Tibial nerve (tissue), 4 donors: ENCODE measurements at places on chromosomes 16 and 17. TPM values are rescaled to one million over a fixed set of nuclear protein-coding genes. Genes with fewer than 3 reads are reported as not detected.

DNA sequence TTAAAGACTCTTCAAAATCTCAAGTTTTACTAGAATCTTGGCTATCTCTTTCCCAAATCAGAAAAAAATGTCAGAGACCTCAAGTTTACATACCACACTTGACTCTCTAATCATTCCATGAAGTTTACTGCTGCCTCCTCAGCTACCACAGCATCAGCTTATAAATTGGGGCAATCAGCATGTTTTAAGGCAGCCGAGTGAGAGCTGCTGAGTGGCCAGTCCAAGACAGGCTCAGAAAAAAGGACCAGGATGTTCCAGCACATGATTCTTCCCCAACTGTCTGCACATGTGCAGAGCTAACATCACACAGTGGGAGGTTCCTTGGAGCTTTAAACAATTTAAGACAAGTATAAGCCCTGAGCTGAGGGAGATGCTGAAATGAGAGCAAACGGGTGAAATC is 140.6 kb upstream of the NUDT7 start:
- no peak for DNase-seq

SP6 gene
- 0.63 TPM for total RNA-seq

AATK gene
- total RNA-seq, result 373 TPM

KRT27 gene
- not detected for total RNA-seq

MT2A gene
- total RNA-seq, result 154 TPM

DNA sequence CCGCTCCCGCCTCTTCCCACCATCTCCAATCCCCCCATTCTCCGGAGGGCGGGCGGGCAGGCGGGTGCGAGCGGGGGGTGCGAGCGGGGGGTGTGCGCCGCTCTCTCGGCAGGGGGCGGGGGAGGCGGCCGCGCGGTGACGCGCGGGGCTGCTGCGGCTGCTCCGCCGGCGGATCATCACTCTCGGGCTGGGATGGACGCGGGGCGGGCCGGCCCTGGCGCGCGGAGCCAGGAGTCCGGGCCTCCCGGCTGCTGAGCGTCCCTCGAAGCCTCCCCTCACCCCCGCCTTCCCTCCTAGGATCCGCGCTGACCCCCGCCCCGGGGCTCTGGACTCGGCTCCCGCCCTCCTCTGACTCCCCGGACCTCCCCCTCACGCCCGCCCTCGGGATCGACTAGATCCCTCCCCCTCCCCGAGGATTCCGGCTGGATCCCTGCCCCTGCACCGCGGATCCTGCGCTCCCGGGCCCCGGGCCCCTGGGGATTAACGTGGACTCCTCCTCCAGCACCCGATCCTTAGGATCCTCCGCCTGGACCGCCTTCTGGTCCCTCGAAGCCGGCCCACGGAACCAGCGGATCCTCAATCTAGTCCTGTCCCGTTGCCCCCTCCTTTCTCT is 946 bp upstream of the TMEM256 start:
- peak; percentile 57 for DNase-seq

- no peak for DNase-seq
These were observed 227.9 kb downstream of the MAF start for GRCh38 chr16:79372503-79373184.

- no peak for DNase-seq
These were observed 107.5 kb downstream of the METRNL start for GRCh38 chr17:83186751-83187421.

GRCh38 chr17:40500709-40501108 is 714 bp downstream of the TNS4 start:
- no peak for DNase-seq

DNA sequence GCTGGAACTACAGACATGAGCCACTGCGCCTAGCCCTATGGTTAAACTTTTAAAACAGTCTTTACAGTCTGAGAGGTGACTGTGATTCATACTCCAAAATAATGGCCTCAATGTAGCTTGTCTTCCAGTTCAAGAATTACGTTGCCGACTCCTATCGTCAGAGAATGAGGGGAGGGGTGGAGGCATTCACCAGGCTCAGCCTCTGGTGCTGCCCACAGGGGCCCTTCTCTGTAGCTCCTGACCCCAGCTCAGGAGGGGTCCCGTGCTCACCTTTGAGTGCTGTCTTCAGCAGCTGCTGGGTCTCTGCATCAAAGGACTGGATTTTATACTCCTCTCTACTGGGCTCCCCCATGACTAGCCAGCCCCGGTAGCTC is 1.2 kb downstream of the MIF4GD start:
- DNase-seq, result no peak

NOD2 gene
- 2.5 TPM for total RNA-seq

GRCh38 chr17:28949185-28950016 is 1.9 kb downstream of the PHF12 start:
- DNase-seq, result no peak

- DNase-seq, result no peak
These were observed 128.9 kb upstream of the PMFBP1 start for GRCh38 chr16:72300892-72301291.

GID4 gene
- 13.2 TPM for total RNA-seq

SPAG5 gene
- 5.7 TPM for total RNA-seq

DNA sequence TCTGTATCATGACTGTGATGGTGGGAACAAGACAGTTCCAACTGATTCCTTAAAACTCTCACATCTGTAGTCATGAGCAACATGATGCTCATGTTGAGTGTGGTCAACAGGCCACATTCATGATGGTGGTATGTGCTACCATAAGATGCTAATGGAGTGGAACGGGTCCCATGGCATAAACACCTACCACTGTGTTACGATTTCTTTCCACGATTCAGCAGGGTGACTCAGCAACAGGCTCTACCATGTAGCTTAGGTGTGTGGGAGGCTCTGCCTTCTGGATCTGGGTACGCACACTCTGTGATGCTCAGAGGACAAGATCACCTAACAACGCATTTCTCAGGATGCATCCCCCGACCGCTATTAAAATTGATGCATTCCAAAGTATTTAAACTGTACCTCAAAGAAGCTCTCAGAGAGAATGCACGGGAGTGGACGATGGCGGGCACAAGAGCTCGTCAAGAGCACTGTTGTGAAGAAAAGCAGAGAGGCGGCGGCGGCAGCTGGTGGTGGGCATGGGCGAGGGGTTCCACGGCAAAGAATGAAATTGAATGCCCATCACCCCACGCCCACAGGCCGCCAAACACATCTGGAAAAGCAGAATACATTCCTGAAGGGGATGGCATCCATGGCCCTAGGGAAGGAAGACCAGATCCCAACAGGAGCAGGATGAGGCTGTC is 133.3 kb downstream of the ZNF778 start:
- DNase-seq, result no peak

- DNase-seq, result no peak
These were observed 41.4 kb downstream of the FOXK2 start for GRCh38 chr17:82560802-82561428.

DNA sequence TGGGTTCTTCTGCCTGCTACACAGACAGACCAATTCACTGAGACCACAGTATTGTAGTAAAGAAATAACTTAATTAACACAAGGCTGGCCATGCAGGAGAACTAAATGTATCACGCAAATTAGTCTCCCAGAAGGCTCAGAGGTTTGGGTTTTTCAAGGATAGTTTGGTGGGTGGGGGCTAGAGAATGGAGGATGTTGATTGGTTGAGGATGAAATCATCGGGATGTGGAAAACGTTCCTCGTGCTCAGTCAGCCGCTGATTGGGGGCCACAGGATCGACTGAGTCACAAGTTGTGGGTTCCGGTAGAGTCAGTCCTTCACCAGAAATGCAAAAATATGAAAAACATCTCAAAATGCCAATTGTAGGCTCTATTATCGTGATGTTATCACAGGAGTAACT is 18.7 kb downstream of the RHOT1 start:
- DNase-seq, result no peak

DNA sequence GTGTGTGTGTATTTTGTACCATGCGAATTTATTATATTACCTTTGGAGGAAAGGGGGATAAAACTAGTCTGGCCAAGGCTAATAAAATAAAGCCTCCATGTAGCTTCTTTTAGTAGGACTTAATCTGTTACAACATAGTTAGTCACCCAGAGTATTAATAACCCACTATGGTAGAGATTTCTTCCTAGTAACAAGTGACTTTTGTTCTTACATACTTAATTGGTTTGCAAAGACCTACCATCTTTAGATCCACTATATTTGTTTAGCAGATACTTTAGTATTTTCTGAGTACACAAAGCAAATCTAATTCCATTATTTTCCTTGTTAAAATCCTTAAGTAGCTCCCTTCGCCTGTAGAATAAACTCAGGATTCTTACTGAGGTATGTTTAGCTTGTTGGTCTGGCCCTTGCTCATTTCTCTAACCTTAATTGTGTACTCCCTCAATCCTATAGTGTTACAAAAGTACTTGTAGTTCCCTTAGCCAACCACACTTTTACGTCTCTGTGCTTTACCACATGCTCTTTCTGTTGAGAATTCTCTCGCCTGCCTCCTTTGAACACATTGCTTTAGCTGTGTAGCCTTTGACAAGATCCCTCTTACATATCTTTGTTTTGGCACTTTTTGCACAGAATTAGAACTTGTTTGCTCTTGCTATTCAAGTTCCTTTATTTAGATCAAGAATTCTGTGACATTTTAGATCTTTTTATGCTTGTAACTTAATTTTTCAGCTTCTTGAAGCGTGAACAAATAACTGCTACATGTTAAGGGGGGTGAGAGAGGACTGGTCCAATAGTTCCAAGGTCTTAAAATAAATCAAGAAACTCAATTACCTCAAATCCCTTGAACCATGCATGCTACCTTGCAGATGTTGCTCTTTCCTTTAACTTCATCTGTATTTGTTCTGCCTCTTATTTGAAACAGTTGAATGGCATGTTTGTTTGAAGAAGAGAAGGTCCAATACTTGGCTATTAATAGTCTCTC is 23.8 kb downstream of the CLTC start:
- DNase-seq, result no peak

MT1M gene
- total RNA-seq, result 39.8 TPM

PERCC1 gene
- not detected for total RNA-seq

GRCh38 chr17:3796110-3796821 is 4.7 kb downstream of the ITGAE start:
- no peak for DNase-seq

GRCh38 chr17:82118168-82118814 is 20.3 kb upstream of the FASN start:
- no peak for DNase-seq

GRCh38 chr16:4249530-4250308 is 7.8 kb upstream of the SRL start:
- no peak for DNase-seq

DNA sequence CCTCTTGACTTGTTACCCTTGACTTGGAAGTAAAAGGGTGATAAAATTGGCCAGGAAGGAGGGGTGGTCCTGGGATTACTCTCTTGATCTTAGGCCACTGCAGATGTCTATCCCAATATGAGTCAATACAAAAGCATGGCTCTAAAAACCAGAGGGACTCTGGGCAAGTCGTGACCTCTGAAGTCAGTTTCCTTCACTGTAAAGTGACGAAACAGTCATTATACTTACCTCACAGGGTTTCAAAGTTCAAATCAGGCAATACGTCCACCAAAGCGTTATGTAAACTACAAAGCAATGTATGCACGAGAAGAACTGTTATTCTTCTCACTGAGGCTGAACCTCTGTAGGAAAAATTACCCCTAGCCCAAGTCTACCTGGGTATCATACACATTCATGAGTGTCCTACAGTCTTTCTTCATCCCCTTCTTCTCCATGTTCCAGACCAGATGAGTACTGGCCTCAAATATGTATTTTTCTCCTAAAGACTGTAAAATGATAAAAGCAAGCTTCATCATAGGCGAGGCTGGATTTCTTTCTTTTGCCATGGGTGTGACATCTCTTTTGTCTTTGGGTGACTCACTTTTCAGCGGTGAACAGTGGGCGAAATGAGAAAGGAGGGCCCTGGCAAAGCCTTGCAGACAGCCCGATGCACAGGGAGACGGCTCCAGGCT is 34.5 kb upstream of the CLEC18B start:
- DNase-seq, result no peak

GRCh38 chr17:67248291-67248690 is 3.3 kb upstream of the HELZ start:
- no peak for DNase-seq

KRTAP2-3 gene
- total RNA-seq, result not detected

DNA sequence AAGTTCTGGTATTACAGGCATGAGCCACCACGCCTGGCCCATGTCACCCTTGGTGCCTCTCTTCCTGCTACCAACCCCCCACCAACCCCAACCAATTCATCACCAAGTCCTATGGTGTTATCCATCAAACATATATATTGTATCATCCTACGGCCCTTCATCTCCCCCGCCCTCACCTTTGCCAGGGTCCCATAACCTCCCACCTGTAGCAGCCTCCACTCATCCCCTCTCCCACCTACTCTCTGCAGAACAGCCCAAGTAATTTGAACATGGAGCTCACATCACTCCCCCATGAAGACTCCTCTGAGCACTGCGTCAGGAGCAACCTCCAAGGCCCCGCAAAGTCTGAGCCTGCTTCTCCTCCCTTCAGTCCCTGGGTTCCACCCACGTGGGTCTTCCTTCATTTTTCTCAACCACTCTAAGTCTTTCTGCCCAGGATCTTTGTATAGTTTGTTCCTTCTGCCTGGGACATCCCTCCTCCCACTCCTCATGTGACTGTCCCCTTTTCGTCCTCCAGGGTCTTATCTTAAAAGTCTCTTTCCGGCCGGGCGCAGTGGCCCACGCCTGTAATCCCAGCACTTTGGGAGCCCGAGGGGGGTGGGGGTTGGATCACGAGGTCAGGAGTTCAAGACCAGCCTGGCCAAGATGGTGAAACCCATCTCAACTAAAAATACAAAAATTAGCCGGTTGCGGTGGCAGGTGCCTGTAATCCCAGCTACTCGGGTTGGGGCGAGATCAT is 7.0 kb upstream of the HID1 start:
- no peak for DNase-seq

RNF112 gene
- total RNA-seq, result 0.44 TPM

AOC2 gene
- 3.3 TPM for total RNA-seq

GSG1L2 gene
- total RNA-seq, result not detected

DNA sequence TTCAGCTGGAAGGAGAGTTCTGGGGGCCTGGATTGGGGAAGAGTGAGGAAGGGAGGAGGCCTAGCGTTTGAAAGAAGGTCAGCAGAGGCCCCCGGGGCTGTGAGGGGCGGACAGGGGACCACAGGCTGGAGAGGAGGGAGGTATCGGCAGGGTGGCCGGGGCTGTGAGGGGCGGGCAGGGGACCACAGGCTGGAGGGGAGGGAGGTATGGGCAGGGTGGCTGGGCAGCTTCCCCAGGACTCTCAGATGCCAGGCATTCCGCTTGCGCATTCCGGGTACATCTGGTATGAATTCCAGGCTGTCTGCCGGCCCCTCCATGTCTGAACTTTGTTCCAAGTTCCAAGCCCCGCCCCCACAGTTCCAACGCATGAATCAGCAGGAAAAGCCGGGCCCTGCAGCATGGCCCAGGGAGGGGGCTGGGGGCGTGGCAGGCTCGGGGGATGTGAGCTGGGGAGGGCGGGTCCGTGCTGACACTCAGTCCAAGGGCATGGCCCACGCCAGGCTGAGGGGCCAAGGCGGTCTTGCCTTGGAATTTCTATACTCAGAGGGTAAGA is 4.3 kb upstream of the TLCD2 start:
- peak; percentile 99 for DNase-seq
